ENCODE measurements at places on chromosomes 3 and 15. TPM values are rescaled to one million over a fixed set of nuclear protein-coding genes. Genes with fewer than 3 reads are reported as not detected.

DNA sequence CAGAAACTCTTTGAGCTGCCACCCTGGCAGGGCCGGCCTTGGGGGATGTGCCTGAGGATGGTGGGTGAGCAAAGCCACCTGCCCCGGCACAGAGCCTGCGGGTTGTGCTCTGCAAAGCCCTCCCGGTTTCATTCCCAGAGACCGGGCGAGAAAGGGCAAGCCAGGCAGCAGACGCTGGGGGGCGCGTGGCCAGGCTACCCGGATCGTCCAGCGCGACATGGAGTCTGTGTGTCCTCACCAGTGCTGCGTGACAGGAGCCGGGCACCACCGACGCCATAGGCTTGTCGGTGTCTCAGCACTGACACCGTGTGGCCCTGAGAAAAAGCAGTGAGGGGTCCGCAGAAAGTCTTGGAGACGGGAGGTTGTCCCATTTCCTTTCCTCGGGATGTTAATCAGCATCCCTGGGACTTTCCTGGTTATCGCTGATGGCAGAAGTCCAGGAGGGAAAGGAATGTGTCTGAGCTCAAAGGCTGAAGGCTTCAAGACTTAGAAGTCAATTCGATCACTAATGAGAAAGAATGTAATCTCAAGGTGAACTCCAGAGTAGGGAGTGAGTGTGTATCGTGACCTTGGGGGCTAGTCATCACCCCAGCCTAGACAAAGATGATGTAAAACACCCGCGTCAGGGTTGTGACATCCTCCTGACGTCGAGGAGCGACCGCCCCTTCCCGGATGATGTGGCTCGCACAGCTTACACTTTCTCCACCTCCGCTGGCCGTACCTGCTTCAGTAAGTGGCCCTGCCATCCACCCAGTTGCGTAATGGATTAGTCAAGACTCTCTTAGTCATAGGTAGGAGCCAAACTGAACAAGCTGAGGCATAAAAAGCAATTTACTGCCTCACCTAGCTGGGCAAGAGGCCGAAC, 36.3 kb upstream of the PLA2G4E start:
- DNase-seq = peak; percentile 79

- DNase-seq = no peak
Observed at GRCh38 chr15:101322016-101322695, 27.1 kb upstream of the SNRPA1 start.

DNA sequence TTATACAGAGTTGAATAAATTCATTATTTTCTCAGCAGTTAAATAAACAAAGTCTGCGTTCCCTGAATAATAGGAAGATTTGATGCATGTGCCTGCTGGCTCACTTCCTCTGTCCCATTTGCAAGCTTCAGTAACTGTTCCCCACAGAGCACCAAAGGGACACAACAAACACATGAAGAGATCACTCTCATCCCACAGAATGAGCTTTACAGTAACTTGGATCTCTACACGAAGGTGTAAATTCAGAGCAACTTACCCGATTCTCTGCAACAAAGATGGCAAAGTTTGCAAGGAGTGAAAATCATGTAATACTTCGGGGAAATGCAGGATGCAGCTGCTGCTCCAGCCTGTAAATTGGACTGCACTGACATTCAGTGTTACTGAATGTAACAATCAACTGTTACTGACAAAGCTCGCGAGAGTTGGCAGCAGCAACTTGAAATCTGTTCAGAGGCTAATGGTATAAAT, at the start of gene BCHE:
BCHE (minus strand) TSS at position 366 of the 468 bp plus-strand sequence. CDS start 6,390 bp downstream, outside the sequence.
- no peak for DNase-seq

Gene PP2D1
- polyA plus RNA-seq = not detected

DNA sequence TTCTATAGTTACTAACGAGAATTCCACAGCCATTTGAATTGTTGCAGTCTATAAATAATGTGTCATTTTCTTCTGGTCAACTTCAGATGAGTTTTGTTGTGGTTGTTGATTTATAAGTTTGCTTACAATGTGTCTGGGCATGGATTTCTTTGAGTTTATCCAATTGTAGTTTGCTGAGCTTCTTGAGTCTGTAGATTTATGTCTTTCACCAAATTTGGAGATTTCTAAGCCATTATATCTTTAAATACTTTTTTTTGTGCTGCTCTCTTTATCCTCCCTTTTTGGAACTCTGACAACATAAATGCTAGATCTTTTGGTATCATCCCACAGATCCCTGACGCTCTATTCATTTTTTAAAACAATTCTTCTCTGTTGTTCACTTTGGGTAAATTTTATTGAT, 63.2 kb upstream of the NDUFB4 start:
- no peak for DNase-seq

Data from ovary (tissue), 10 donors.